ENCODE measurements at places on chromosomes 16 and 17.

DNA sequence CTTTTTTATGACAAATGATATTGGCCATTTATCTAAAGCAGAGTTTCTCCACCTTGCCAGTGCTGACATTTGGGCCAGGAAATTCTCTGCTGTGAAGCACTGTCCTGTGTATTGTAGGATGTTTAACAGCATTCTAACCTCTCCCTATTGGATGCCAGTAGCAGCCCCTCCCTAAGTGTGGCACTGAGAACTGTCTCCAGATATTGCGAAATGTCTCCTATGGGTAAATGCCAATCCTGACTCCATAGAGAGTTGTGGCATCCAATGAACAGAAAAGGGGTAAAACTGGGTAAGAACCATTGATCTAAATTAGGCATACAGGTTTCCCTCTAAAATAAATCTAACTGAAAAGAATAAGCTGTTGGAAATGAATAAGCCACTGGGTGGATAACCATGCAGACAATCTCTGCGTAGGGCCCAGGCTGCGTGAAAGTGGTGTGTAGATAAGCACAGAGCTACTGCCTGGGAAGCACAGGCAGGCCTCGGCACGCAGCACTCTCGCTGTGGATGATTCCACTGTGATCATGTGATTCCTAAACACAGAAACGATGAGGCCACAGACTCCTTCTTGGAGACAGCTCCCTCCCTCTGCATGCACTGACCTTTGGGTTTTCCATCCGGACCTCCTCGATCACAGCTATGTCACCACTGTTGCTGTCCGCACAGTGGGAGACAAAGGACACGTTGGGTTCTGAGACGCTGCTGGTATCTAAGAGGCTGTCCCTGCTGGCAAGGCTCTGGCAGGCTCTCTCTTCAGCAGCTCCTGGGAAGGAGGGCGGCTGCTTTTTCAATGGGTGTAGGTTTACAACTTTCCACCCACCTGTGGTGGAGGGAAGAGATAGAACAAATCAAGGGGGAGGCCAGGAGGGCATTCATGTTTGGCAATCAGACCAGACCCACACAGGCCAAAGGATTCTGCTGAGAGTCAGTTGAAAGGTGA lies 44.1 kb downstream of the GTF3C1 start:
- DNase-seq, result no peak

GRCh38 chr17:44968225-44969143 lies at the start of gene C1QL1:
C1QL1 (minus strand) TSS chr17:44968303; CDS start chr17:44968048, 255 bp downstream.
- peak; percentile 73 for DNase-seq

GRCh38 chr17:51590071-51590656 lies 329.8 kb downstream of the UTP18 start:
- DNase-seq, result no peak

DNA sequence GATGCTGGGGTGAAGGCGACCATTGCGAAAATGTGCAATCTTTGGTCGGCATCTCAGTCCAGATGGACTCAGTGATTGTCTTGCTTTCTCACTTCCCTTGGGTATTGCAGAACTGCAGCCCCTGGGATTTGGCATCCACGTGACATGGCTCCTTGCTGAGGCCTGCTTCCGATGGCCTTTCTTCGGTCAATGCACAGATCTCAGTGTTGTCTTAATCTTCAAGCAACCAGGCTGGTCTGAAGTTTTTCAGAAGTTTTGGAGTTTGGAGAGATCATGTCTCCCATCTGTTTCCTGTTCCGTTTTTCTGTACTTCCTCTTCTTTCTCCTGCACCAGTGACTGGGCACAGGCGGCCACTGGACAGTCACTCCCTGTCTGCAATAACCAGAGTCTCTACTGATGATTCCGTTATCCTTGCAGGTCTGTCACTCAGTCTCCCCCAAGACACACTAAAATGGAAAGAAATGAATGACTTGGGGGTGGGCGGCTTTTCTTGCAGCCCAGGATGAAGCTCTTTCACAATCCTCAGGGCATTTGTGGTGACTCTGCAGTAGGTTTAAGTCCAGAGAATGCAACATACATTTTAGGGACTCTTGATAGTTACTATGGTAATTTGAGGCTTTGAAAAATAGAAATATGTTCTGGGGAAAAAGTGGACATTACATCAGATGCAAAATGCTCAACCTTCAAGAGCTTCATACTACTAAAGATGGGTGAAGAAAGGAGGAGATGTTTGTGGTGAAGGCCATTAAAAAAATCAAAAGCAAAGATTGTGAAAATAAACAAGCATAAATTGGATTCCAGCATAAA lies 106.3 kb upstream of the ZFHX3 start:
- no peak for DNase-seq

All from activated T-helper 1 cell treated with Interleukin-2 at 50 U/mL for 16 hours (primary cell).